Dermis blood vessel endothelial cell (primary cell): ENCODE measurements at places on chromosomes 6 and 20. TPM values are rescaled to one million over a fixed set of nuclear protein-coding genes. Genes with fewer than 3 reads are reported as not detected.

Gene HLA-DOA
- not detected in 2 replicates for total RNA-seq

Gene RHAG
- not detected in 2 replicates for total RNA-seq

Gene FAM83D
- total RNA-seq, result 23.5 and 67.6 TPM in 2 replicates

Gene NDUFAF4
- 8.0 and 10.2 TPM in 2 replicates for total RNA-seq

Gene PARD6B
- 0.28 and 0.85 TPM in 2 replicates for total RNA-seq

Gene SGK2
- 0.23 and 0.34 TPM in 2 replicates for total RNA-seq

Gene WDR46
- 65.9 and 75.4 TPM in 2 replicates for total RNA-seq

Gene IPCEF1
- 2.2 and 2.3 TPM in 2 replicates for total RNA-seq
